ENCODE measurements at places on chromosomes 7 and 10. TPM values are rescaled to one million over a fixed set of nuclear protein-coding genes. Genes with fewer than 3 reads are reported as not detected.
A peak's percentile ranks its signal among the peaks of the same experiment; 100 is the strongest.

GRCh38 chr7:25726781-25727311 lies 425.2 kb upstream of the NFE2L3 start:
- DNase-seq, result peak; percentile 77

GRCh38 chr7:41656366-41656765 lies 46.5 kb downstream of the INHBA start:
- DNase-seq, result no peak

- no peak for DNase-seq
Observed at GRCh38 chr10:125157505-125157904, 2.9 kb downstream of the CTBP2 start.

DNA sequence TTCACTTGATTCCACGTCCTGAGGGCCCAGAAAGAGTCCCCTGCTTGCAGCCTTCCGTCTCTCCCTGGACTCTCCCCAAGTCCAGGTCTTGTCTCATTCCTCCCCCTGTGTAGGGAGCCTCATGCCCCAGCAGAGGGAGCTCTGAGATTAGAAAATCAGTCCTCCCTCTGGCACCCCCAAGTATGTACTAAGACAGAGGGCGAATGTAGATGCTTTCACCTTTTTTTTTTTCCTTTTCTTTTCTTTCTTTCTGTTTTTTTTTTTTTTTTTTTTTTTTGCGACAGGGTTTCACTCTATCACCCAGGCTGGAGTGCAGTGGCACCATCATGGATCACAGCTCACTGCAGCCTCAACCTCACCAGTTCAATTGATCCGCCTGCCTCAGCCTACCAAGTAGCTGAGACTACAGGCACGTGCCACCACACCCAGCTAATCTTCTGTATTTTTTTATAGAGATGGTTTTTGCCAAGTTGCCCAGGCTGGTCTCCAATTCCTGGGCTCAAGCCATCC lies 10.3 kb downstream of the SFXN3 start:
- DNase-seq, result no peak

DNA sequence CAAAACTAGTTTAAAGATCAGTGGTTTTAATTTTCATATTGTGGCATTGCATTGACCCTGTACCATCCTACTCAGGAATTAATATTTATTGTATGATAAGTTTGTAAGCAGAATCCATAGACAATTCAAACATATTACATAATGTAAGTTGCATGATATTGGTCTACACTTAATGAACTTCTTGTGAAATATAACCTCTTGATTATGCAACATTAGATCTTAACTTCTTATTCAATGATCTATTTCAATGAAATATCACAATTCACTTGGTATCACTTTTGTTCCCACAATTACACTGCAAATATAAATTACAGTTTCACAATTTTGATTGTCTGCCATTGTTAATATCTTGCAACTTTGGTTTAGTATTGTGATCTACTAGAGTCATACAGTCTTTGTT lies 44.0 kb upstream of the TMEM229A start:
- DNase-seq, result no peak

DNA sequence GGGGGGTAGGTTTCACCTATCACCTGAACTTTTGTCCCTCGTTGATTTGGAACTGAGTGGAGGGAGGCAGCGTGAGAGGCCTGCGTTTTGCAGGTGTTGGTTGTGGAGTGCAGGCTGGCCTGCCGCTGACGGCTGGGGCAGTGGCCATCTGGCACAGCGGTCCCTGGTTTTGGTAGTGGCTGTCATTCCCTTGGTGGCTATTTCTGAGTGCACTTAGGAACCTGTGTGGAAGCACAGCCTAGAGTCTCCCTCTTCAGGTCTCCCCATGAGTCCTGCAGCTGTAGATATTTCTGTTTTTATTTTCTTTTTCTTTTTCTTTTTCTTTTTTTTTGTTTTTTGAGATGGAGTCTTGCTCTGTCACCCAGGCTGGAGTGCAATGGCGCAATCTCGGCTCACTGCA lies 129.2 kb downstream of the CUL2 start:
- no peak for DNase-seq

GRCh38 chr10:102713539-102713813 lies 721 bp downstream of the ARL3 start:
- DNase-seq, result no peak

DNA sequence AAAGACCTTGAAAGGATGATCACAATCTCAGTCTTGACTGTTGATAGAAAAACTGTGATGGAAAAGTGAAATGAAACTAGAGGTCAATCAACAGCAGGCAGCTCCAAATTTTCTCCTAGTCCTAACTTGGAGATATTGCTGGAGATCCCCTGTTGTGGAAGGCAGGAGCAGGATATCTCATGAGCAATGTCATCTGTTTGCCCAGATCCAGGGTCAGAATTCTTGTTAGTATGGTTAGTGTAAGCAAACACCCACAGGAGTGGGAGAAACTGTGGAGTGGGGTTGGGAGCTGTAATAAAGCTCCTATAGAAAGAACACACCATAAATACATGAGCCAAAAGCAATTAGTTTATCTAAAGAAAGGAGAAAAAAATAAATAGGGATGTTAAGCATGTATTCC lies 169.0 kb downstream of the AKR1D1 start:
- DNase-seq, result no peak

Gene CNTNAP2
- polyA plus RNA-seq, result 0.08 TPM

DNA sequence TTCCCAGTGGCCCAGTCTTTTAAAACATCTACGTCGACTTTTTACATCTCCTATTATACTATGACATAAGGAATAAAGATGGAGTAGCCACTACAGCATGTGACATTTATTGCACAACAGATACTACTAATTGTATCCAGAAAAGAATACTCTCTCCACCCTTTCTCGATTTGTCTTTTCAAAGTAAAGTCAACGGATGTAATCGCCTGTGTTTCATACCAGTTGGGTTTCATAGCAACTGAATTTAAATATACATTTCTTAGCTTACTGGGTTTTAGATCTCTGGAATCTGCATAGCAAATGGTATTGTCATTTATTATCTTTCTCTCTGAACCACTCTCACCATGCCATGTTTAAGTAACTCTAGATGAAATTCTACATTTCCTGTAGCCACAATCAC lies 86.4 kb upstream of the TRIL start:
- no peak for DNase-seq

- DNase-seq, result peak; percentile 92
Observed at GRCh38 chr10:3525832-3526449, 259.1 kb downstream of the KLF6 start.

GRCh38 chr7:34653787-34654186 lies 4.2 kb upstream of the NPSR1 start:
- no peak for DNase-seq

- no peak for DNase-seq
Observed at GRCh38 chr7:81662531-81662930, 107.3 kb downstream of the HGF start.

DNA sequence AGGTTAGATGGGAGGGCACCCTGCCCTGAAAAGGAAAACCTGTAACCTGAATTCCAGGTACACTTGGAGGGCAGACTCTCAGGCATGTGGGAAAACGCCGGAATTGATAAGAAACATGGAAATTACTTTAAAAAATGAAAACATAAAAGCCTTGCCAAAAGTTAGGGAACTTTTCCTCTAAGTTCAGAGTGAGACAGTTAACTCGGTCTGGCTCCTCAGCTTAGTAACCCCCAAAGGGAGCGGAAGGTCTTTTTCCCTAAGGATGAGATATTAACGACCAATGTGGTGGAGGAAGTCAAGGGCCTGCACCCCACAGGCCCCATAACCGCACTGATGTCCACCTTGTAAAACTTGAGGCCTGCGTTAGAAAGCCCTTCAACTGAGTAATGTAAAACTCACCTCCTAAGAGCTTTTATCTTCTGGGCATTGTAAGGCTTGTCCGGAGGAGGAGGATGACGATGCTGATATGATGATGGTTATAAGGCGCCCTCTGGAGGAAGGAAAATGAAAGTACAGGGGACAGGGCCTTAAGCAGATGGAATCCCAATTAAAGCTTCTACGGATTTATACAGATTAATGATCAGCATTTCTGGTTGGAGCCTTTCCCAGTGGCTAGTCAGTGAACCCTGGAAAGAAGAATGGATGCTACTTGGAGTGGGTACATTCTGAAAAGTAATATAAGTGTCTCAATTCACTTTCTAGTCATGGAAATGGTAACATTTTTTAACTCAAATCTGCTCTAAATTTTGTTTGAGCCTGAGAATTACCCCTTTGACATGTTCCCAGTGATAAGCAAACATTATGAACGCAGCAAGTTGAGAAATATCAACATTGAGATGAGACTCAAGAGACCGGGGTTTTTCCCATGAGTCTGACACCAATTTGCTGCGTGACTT lies 694 bp downstream of the COL1A2 start:
- DNase-seq, result peak; percentile 75

Gene AGAP6
- 4.6 TPM for polyA plus RNA-seq

- DNase-seq, result no peak
Observed at GRCh38 chr7:100567751-100568175, 5.9 kb downstream of the SAP25 start.

DNA sequence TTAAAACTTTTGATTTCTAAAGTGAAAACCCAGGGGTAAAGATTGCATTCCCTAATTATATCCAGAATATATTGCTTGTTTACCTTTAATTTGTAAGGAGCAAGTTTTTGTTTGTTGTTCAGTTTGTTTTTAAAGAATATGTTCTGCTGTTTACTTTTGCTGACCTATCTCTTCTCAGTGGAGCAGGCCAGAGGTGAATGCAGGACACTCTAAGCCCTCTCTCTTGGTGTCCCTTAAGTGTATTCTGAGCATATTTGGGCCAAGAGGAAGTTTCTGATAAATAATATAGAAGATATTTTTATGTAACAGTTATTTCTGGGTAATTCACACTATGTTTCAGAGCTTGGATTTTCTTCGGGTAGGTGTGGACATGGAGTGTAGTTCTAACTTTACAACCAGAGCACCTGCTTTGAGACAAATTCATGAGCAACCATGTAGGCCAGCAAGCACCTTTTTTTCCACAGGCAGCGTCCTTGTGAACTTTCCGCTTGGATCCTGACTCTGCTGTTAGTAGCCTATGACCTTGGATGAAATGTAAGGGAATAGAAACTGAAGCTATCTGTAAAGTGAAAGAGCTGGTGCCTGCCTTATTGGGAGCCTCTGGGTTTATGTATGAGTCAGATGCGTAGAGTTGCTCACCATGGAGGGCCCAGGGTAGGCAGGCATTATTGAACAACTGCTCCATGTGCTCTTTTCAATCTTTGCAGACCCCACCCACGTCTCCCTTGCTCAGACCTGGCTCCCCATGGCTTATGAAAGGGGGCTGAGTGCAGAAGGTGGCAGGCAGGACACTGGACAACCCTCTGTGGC lies 16.1 kb downstream of the OGDH start:
- DNase-seq, result no peak

DNA sequence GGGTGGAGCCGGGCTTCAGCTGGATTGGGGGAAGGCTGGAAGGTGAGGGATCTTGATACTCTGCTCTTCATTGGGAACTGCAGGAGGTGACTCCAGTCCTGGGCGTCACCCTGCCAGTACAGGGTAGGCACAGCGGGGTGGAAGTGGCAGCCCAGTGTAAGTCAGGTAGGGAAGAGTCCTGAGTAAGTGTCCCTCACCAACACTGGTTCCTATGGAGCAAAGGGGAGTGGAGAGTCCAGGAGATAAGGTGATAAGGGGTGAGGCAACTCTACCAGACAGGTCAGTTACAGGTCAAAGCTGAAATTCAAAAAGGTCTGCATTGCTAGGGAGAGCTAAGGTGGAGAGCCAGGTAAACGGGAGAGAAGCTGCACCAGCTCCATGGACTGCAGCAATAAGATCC lies 145.6 kb upstream of the NFE2L3 start:
- no peak for DNase-seq

DNA sequence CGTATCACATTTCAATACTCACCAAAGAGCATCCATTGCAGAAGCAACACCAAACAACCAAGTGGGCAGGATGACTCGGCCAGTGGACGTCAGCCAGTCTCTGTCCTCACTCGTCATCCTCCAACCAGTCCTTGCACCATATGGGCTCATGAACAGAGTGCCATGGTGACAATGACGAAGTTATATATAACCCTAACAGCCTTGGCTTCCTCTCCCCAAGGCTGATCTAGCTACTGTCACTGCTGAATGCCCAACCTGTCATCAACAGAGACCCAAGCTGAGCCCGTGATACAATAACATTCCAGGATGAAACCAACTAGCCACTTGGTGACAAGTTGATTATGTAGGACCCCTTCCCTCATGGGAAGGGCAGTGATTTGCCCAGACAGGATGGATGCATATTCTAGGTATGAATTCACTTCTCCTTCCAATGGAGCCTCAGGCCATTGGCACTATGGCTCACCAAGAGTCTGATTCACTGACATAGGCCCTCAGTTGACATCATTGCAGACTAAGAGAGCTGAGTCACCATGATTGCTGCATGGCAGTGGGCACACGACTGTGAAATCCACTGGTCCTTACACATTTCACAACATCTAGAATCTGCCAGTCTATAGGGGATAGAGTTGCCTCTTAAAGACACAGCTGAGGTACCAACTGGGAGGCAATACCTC lies 26.3 kb upstream of the PPIF start:
- DNase-seq, result peak; percentile 99

DNA sequence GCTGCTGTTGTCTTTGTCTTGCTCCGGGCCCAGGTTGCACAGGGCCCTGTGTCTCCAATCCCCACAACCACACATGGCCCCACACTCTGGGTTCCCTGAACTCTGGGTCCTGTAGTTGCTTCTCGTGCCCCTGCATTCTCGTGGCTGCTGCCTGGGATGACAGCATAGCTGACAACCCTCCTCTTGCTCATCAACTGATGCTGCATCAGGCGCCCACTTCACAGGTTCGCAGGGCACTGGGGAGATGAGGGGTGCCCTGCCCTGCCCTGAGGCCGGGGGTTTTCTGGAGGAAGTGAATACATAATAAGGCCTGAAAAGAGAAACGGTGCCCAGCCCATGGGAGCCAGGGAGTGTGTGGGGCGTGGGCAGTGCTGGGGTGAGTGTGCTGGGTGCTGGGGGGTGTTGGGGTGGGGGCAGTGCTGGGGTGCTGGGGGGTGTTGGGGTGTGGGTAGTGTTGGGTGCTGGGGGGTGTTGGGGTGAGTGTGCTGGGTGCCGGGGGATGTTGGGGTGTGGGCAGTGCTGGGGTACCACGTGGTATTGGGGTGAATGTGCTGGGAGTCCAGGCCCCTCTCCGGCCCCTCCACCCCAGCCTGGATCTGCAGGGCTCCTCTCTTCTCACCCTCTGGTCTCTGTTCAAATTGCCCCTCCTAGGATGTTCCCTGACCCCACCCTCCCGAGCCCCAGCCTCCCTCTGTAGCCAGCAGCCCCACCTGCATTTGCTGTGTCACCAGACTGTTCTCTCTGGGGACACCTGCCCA lies 2.0 kb upstream of the MTG1 start:
- no peak for DNase-seq

DNA sequence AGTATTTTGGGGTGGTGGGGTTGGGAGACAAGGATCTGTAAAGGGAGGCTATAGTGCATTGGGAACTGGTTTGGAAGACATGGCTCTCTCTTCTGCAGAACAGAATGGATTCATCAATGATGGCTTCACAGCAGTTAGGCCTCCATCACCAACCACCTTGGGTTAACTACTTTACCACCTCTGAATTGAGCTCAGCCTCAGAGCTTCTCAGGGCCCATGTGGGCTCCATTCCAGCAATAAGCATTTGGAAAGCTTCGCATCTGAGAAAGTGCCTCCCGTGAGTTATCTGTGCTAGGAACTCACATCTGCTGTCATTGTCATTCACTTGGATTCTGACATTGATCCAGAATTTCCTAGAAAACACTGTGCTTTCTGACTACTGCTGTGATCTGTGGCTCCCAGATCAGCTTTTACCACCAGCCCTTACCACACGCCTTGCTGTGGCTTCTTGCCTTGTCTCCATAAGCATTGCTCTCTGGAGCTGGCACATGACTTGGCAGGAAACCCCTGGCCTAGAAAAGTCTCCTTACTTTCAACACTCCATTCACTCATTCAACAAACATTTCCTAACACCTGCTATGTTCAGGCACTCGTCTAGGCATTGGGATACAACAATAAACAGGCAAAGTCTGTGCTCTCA lies 70.7 kb upstream of the ADO start:
- no peak for DNase-seq
